ENCODE measurements at places on chromosomes 16 and 17.
A peak's percentile ranks its signal among the peaks of the same experiment; 100 is the strongest.

GRCh38 chr17:75869282-75870141 is 8.9 kb downstream of the TRIM47 start:
- DNase-seq: no peak

DNA sequence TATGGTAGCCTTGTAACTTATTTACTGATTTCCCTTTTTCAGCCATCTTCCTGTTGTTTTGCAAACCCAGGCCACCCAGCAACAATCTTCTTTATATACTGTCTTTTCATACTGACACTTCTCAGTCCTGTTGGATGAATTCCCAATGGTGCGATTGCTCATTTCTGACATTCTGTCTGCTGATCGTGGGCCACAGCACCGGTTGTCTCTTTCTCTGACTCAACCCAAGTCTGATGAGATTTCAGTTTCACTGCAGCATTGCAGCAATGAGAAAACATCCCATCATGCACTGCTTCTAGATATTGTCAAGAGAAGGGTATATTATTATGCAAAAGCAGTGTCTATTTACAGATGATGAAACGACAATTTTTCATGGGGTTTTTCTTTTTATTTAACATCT is 349.2 kb upstream of the HSBP1 start:
- DNase-seq: no peak

DNA sequence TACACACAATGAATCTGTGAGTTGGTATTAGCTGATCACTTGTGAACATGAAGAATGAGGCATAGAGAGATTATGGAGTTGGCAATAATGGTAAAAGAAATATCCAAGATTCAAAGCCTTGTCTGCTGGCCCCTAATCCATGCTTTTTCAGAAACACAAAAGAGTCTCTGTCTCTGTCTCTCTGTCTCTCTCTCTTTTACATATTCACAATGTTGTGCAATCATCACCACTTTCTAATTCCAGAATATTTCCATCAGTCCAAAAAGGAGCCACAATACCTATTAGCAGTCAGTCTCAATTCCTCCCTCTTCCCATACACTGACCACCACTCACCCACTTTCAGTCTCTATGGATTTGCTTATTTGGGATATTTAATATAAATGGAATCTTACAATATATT is 370.1 kb upstream of the CDH8 start:
- no peak for DNase-seq

DNA sequence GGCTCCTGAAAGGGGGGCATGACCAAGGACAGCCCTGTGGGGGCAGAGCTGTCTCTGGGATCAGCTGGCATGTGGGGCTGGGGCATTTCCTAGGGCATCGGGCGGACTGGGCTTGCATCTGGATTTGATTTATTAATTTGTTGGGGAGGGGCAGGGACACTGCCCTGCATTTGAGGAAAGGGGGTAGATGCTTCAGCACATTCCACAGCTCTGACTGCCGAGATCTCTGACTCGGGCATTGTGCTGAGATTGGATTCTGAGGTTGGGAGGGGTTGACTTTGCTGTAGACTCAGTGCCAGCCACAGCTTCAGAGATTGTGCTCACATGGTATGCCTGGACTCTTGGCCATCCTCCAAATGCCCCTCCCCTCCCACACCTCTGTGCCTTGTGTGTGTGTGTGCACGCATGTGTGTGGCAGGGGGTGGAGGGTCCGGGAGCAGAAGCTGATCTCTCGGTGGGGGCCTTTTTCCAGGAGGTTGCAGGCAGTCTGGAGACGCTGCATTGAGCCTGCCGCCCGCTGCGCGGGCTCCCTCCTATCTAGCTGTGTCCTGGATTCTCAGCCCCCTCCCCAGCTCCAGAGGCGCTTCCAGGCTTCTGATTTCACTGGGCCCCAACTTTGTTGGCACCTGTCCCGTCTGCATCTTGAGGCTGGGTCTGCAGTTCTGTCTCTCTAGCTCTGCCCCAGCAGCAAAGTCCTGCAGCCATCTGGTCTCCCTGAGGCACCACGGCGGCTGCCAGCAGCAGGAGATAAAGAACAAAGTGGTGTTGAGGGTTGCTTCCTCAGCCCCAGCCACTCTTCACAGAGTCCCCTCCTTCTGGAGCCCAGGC is 14.9 kb downstream of the IGFBP4 start:
- no peak for DNase-seq

- DNase-seq: peak; percentile 38
Observed at GRCh38 chr17:44279666-44280391, 11.9 kb upstream of the SLC4A1 start.

GRCh38 chr16:70664325-70665112 is 18.2 kb downstream of the IL34 start:
- DNase-seq: no peak

DNA sequence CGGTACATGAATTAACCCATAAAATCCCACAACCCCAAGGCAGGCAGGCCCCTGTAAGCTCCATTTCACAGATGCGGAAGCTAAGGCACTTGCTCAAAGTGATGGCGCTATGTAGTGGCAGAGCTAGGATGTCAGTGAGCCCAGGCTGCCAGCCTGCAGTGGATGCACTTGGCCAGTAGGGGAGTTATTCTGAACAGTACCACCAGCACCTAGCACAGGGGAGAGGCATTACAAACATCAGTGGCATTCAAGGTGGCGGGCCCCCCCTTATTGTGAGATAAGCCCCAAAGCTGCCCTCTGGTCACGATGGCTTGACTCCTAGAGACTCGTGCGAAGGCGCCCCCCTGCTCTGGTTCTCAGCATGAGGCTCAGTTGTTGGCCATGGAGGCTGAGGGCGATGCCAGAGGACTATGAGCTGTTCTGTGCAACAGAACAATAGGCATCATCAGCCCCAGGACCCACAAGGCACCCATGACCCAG is 33.8 kb downstream of the GTF3C1 start:
- peak; percentile 6 for DNase-seq

- no peak for DNase-seq
Observed at GRCh38 chr16:85220964-85221731, 108.9 kb upstream of the CIBAR2 start.

GRCh38 chr16:20997147-20997546 is 96.6 kb downstream of the LYRM1 start:
- DNase-seq: no peak

DNA sequence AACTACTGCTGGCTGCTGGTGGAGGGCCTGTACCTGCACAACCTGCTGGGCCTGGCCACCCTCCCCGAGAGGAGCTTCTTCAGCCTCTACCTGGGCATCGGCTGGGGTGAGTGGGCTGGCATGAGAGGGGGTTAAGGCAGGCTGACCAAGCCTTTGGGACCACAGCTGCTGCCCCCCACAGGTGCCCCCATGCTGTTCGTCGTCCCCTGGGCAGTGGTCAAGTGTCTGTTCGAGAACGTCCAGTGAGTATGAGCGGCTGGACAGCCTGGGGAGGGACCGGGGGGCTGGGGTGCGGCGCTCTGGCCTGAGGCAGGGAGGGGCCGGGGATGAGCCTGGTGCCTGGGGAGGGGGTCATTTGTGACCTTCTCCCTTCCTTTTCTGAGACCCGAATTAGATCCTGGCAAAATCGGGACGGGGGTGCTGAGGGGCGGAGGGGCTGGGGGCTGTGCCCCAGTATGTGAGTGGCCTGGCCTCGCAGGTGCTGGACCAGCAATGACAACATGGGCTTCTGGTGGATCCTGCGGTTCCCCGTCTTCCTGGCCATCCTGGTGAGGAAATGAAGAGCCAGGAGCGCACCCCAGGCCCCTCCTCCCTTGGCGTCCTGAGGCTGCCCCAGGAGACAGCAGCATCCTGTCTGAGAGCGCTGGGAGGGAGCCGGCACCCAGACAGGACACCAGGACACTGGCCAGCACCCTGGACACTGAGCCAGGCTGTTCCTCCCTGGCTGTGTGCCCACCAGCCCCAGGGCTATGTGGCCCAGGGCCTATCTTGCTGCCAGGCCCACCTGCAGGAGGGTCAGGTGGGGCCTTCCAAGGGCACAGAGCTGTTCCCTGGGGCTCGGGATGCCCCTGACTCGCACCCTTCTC is 8.0 kb downstream of the GCGR start:
- DNase-seq: no peak

DNA sequence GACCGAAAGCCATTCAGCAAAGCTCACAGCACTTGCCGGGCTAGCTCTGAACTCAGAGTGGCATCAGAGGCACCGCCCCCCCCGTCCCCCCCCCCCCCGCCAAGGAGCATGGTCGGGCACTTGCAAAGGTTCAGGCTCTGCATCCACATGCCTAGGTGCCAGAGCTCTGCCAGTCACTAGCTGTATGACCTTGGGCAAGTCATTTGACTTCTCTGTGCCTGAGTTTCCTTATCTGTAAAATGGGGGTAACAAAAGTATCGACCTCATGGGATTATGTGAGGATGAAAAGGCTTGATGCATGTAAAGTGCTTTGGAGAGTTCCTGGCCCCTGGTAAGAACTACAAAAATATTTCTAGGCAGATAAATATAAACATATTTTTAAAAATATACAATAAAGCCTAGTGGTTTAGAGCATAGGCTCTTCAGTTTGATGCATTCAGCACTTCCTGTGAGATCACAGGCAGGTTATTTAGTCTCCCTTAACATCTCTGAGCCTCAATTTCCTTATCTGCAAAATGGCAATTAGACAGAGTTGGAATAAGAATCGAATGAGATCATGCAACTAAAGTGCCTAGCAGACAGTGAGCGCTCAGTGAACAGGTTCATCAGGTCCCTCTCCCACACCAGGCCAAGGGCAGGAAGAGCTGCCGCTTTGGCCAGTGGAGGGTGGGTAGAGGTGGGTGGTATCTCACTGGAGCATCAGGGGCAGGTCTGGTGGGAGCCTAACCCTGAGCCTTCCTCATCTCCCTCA is 117.2 kb downstream of the CYLD start:
- DNase-seq: no peak

DNA sequence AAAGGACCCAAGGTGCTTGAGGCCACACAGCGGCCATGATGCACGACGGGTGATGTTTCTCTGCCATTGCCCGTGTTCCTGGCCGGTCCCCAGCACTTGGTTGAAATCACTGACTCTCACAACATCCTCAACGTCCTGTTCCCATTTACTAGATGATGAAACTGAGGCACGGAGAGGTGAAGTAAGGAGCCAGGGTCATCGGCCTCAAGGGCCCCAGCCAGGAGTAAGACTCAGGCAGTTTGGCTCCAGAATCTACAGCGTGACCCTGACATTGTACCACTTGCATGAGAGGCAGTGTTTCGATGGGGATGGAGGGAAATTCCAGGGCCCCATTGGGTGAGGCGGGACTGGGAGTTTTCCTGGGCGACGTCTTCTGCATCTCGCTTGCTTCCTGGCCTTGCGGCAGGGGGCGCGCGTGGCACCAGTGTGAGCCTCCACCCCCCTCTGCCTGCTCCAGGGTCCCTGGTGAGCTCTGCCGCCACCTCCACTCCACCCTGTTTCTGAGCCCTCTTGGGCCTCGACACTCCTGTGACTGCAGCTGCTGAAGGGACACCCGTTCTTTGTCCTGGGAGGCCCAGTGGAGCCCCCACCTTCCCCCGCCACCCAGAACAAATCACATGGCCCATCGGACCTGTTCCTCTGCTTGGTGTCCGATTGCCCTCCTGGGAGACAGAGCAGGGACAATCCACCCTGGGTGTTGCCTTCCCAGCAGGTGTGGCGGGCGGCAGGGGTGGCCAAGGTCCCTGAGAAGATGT is 133.0 kb upstream of the GSE1 start:
- peak; percentile 42 for DNase-seq

DNA sequence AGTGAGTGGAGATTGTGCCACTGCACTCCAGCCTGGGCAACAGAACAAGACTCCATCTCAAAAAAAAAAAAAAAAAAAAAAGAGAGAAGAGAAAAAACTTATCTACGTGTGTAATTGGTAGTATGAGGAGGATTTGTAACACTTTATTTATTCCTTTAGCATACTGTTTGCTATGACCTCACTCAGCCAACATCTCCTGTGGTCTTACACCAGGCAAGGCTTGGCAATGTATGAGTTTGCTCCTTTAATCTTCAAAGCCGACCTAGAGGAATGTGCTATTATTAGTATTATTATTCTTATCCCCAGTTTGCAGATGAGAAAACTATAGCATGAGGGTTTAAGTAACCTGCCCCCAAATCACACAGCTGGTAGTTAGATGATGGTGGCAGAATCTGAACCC is 35.8 kb upstream of the HAPSTR1 start:
- DNase-seq: no peak

- no peak for DNase-seq
Observed at GRCh38 chr17:79788989-79789942, 7.6 kb downstream of the CBX8 start.

GRCh38 chr16:87101903-87102302 is 215.3 kb downstream of the C16orf95 start:
- DNase-seq: no peak

DNA sequence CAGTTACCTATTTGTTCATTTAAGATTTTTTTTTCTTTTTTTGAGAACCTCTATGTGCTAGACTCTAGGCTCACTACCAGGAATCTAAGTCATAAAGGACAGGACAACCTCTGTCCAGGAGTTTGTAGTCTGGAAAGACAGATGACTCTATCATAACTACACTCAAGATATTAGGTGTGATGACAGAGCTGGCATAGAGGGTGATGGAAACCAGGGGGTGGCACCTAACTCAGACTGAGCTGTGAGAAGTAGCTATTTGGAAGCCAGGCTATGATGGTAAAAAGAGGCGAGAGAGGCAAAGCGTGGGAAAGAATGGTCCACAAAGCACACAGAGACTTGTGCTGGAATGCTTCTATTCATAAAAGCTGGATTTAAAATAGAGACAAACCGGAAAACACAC is 372.3 kb downstream of the SEC14L1 start:
- DNase-seq: no peak

- DNase-seq: no peak
Observed at GRCh38 chr17:12599186-12599920, 66.3 kb upstream of the MYOCD start.

- no peak for DNase-seq
Observed at GRCh38 chr17:79940459-79941087, 95.1 kb downstream of the TBC1D16 start.

- DNase-seq: no peak
Observed at GRCh38 chr16:7504844-7505243, 172.2 kb downstream of the RBFOX1 start.

DNA sequence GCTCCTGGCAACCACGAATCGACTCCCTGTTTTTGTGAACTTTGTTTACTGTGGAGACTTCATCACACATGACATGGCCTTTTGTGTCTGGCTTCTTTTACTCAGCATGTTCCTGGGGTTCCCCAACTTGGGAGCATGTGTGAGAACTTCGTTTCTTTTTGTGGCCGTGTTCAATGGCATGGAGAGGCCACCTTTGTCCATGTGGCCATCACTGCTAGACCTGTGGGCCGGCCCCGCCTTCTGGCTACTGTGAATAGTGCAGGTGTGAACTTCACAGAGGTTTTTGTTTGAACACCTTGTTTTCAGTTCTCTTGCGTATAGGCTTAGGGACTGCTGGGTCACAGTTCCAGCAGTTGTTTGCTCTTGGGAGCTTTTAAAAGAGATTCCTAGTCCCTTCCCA is 5.7 kb upstream of the SLC38A8 start:
- no peak for DNase-seq

- no peak for DNase-seq
Observed at GRCh38 chr17:43211123-43211479, 574 bp upstream of the TMEM106A start.

Measured in CD4-positive, alpha-beta T cell treated with Interleukin-4 for 1 hour (primary cell).